ENCODE measurements at places on chromosomes 7 and 10. TPM values are rescaled to one million over a fixed set of nuclear protein-coding genes. Genes with fewer than 3 reads are reported as not detected.

The TWNK gene
- 12.4 TPM for total RNA-seq

The AKR1B15 gene
- 2.3 TPM for total RNA-seq

The ENTPD1 gene
- total RNA-seq: 0.52 TPM

The CDK6 gene
- total RNA-seq: 50.9 TPM

The ODAD2 gene
- total RNA-seq: 0.52 TPM

The TAF3 gene
- 2.1 TPM for total RNA-seq

The CALHM1 gene
- not detected for total RNA-seq

The ATOH7 gene
- total RNA-seq: 0.48 TPM

The NEUROG3 gene
- not detected for total RNA-seq

The MACROH2A2 gene
- 30.7 TPM for total RNA-seq

The AIFM2 gene
- total RNA-seq: 7.2 TPM

The GDI2 gene
- total RNA-seq: 375 TPM

The AKR1C4 gene
- total RNA-seq: not detected

The SLC39A12 gene
- not detected for total RNA-seq

The OPALIN gene
- total RNA-seq: not detected

The CLDN3 gene
- total RNA-seq: not detected

The GIMAP2 gene
- total RNA-seq: 2.1 TPM

The LIPJ gene
- not detected for total RNA-seq

The ZNF467 gene
- total RNA-seq: 27.9 TPM

The NIPSNAP2 gene
- total RNA-seq: 50.3 TPM

All from epithelial cell of alveolus of lung (primary cell).